Stimulated activated CD8-positive, alpha-beta memory T cell treated with anti-CD3 and anti-CD28 coated beads, Interleukin-12 subunit alpha, Interleukin-12 subunit beta, amount 100 ng/mL, for 1 hour (primary cell): ENCODE measurements at places on chromosomes 1 and 21.

DNA sequence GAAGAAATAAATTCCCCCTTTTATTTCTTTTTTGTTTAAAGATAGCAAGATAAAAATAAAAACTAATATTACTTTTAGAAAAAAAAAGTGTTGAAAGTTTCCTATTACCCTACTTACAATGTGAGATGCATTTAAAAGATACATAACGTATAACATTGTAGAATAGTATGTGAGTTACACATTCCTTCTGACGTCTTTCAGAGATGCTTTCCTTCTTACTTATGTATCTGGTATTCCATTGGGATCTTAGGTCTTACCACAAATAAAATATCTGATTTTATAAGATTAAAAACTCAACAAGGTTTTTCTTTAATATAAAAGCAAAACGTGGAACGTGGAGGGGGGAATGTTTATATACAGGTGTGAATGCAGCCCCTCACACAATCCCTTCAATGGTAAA, 147.2 kb upstream of the ETS2 start:
- no peak for DNase-seq

DNA sequence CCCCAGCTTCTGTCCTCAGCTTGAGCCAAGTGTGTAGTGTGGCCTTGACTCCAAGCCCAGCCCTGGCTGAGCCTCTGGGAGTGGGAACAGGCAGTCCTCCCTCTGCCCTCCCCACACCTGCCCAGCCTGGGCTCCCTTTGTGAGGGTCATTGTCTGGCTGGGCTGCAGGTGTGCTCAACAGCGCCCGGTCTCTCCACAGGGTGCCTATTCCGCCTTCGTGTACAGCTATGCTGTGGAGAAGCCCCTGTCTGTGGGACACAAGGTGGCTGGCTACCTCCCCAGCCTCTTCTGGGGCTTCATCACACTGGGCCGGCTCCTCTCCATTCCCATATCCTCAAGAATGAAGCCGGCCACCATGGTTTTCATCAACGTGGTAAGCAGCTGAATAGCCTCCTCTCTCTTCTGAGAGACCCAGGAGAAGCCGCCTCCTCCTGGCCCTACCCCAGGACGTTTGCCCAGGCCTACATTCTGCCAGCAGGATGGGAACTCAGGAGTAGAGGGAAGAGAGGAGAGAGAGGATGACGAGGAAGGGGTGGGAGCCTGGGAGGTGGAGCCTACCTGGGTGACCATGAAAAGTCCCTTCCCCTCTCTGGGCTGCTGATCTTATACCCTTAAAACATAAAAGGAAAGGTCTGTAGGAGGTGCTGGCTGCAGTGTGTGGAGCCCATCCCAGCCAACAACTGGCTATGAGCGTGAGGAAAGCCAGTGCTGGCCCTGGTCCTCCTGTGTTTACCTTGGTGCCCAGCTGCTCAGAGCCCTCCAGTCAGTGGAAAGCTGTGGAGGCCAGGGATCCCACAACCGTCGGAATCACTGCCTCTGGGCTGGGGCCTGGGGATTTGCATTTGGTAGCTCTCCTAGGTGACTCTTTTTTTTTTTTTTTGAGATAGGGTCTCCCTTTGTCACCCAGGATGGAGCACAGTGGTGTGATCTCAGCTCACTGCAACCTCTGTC, 45.7 kb downstream of the ELK4 start:
- no peak for DNase-seq

DNA sequence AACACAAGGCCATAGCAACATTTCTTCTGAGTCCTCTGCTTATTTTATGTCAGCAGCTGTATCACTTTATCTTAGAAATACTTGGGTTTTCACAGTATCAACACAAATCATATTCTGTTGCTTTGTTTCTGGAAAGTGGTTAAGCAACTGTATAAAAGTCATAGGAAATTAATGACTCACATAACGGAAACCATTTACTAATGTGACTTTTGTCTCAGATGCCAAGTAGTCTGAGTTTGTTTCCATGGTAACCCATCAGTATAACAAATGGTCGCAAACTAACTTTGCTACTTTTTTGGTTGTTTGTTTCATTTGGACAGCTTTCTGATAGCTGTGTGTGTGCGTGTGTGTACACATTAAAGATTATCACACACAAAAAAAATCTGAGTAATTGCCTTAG, 31.1 kb downstream of the EEIG2 start:
- no peak for DNase-seq

DNA sequence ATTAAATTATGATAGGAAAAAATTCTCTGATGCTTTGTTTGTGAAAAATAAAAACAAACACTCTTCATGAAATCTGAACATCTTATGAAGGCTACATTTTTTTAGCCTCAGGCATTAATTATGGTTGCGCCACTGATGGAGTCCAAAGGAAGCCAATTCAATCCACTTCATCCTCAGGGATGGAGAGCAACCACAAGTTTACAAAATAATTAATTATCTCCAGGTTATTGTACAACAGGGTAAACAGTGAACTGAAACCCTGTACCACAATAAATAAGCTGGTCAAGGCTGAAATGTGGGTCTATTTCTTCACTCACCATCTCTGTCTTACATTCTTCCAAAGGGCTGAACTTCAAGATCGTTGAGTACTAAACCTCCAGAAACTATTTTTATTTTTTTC, 49.2 kb downstream of the MRPL39 start:
- DNase-seq: no peak

GRCh38 chr1:95352767-95353166, 118.8 kb downstream of the RWDD3 start:
- no peak for DNase-seq

GRCh38 chr1:6141592-6141991, 38.5 kb downstream of the CHD5 start:
- DNase-seq: no peak

DNA sequence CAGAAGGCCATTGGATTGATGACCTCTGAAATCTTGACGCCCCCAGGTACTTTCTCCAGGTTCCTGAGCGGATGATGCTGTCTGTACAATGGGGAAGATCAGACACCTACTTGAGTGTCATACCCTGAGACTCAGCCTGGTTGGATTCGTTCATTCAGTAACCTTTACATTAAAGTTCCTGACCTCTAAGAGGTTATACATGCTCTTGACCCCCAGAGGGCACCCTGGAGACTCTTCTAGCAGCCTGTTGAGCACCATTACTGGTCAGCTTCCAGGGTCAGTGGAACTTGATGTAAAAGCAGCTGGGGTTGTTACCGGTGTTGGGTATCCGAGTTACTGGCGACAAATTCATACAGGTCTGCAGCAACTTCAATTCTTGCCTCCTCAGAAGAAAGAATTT, 114.3 kb upstream of the ZNF678 start:
- DNase-seq: no peak

GRCh38 chr1:170711682-170712081, 47.8 kb downstream of the PRRX1 start:
- no peak for DNase-seq

- DNase-seq: no peak
These were observed 92.5 kb downstream of the SLC25A24 start for GRCh38 chr1:108107658-108108057.

GRCh38 chr21:44933199-44933917, 6.5 kb upstream of the SLX9 start:
- no peak for DNase-seq

- DNase-seq: no peak
These were observed 16.2 kb upstream of the ACTN2 start for GRCh38 chr1:236670060-236670459.

DNA sequence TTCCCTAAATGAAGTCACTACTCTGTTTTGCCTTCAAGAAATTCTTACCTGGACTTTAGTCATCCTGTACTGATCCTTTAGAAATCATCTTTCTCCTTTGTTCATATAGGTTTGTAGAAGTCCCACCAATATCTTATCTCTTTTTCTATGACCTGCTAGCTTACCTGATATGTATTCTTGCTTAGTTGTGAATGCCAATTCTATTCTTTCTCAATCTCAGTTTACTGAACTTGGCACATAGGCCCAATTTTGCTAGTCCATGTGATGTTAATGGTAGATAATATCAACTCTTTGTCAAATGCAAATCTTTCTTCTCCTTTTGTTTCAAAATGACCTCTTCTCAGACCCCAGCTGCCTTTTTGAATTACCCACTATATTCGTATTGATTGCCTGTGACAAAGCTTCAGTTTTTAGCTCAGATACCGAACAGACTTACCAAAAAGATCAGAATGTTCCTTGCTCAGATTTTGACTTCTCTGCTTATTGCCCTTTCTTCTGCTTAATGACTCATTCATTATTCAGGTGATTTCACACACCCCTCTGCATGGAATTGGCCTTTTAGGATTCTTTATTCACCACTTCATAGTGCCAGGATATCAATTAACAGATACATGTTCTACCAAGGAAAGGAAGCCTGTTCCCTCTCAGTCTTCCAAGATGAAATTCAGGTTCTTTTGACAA, 20.6 kb downstream of the IPO9 start:
- DNase-seq: no peak
